Activated T-cell treated with anti-CD3 and anti-CD28 coated beads, Interleukin-2, amount 50 U/mL, for 48 hours (primary cell): ENCODE measurements at places on chromosomes 16 and 17.

DNA sequence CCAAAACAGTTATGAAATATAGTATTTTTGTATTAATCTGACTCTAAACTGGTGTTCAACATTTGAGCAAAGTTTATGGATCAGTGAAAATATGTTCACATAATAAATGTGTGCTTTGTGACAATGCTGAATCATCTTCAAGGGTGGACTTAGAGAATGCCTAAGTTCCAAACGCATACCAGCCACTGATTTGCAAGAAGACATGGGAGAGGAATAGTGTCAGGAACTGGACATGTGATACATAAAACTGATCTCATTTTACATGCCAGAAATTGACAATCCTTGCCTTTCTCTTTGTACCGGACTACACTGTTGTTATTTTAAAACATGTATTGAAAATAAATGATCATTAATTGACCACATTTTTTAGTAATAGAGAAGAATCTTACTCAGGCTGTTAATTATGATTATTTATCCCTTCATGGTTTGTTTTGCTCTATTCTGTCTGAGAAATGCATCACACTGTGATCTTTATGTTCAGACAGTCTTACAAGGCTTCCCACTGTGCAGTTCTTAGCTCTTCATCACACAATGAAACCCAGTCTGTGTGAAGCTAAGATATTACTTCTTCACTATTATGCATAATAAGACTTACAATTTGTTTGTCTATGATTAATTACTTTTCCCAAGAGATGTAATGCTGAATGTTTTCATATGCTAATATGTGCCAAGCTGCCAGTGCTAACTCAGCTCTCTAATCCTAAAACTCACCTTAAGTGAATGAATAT lies 1180.6 kb upstream of the CDH8 start:
- DNase-seq = no peak

GRCh38 chr17:57046749-57047148 lies 38.3 kb upstream of the AKAP1 start:
- DNase-seq = no peak

GRCh38 chr17:33487187-33487879 lies 194.2 kb upstream of the ASIC2 start:
- DNase-seq = no peak

DNA sequence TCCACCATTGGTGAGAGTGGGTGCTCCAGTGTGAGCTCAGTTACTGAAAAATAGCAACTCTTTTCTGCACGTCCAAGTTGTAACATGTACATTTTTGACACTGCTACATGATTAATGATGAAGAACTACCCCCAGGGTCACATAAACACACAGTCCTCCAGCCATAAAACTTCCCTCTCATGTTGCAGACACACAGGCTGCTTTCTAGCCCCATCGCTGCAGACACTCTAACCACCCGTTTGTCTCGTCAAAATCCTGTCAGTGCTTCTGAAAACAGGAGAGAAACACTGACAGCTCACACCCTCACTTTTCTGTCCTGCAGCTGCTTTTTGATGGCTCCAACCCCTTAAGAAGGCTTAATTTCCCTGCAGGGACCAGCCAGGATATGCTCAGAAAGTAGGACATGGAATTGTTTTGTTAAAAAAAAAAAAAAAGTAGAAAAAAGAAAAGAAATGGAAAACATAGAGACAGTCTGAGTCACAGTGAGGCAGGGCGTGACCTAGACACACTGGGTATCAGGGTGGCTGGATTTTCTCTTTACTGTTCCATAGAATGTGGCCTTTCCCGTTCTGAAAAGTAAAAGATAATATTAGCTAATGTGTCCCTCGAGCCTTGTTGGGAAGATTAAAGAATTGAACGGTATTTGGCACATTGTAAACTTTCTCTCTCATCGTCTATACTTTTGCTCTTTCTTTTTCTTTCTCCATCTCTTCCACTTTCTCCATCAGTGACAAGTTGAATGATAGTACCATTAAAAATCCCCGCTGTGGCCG lies 20.7 kb upstream of the CCL5 start:
- no peak for DNase-seq

DNA sequence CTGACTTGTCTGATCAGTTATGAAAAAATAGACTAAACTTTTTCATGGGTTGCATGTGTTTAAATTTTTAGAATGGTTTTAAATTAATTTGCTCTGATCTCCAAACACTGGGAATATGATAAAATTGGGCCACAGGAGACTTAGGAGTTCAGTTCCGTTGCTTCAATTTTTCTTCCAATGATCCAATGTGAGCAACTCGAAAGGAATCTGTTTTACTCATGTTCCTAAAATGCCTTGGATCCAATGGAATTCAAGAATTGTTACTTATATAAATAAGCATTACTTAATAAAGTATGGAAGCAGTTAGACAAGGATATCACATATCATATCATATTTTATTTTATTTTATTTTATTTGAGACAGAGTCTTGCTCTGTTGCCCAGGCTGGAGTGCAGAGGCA lies 56.0 kb upstream of the NACA2 start:
- no peak for DNase-seq

GRCh38 chr17:21380659-21381058 lies 4.5 kb downstream of the KCNJ12 start:
- no peak for DNase-seq

- peak; percentile 70 for DNase-seq
These were observed 22.3 kb upstream of the ZFPM1 start for GRCh38 chr16:88430524-88431446.

GRCh38 chr16:15613676-15614075 lies 29.3 kb downstream of the MARF1 start:
- DNase-seq = no peak
